ENCODE measurements at places on chromosomes 3 and 15.

- DNase-seq, result no peak
These were observed 68.9 kb upstream of the MNS1 start for GRCh38 chr15:56533731-56534403.

DNA sequence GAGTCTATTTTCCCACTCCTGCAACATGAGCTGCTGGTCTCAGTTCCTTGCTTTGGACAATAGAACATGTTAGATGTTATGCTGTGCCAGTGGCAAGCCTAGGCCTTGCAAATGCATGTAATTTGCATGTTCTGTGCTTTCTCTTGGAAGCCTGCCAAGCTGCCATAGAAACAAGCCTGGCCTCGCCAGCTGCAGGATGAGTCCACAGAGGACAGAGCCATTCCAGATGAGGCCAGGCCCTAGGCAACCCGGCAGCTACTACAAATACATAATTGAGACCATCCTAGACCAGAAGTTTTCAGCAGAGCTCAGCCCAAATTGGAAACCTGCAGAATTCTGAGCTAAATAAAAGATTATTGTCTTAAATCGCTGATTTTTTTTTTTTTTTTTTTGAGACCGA, 39.6 kb downstream of the TRIM69 start:
- DNase-seq, result no peak

DNA sequence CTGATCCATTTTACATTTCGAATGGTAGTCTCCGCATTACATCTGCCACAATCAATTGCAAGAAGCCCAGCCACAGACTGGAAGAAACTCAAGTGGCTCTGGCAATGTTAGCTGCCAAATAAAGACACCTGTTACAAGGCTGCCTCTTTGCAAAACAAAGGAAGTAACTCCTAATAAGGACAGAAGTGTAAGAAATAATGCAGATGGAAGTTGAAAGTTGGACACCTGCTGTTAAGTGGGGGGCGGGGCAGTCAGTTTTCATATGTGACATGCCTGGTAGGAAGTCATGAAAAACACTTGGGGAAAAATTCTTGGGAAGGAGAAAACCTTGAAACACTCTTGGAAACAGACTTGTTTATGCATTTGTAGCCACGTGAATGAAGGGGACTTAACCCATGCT, 54.1 kb upstream of the ATP2C1 start:
- DNase-seq, result no peak

GRCh38 chr3:29332195-29332637, 51.3 kb downstream of the RBMS3 start:
- no peak for DNase-seq

DNA sequence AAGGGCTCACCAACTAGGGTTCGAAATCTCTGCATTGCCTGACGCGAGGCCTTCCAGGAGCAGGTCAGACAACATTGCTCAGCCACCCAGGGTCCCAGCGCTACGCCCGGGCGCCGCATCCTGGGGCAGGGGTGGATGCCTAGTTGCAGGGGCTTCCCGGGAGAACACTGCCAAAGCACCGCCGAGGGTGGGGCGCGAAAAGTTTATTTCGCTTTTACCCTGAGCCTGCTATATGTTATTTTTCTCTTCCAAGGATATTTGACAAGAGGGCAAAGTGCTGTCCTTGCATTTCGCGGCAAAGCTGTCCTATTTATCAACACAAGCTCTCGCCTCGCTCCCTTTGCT, 549 bp upstream of the SOX14 start:
- DNase-seq, result no peak

- DNase-seq, result peak; percentile 34
These were observed 17.1 kb downstream of the CD80 start for GRCh38 chr3:119542168-119542767.

GRCh38 chr3:23396746-23397145, 193.6 kb downstream of the UBE2E2 start:
- no peak for DNase-seq

DNA sequence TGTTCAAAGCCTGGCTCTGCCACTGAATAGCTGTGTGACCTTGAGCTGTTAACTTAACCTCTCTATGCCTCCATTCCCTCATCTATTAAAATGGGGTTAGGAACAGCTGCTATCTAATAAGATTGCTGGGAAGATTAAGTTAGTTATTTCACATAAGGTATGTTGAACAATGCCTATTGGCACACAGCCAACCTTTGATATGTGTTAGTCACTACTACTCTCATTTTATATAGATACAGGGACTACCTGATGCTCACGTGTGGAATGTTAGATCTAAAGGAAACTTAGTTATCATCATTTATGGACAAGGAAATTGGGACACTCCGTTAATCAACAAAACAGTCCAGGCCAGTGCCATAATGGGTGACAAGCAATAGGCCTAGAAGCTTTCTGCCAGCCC, 332.4 kb upstream of the PPP2R3A start:
- DNase-seq, result no peak

- DNase-seq, result peak; percentile 14
These were observed 20.9 kb downstream of the OSBPL10 start for GRCh38 chr3:31959951-31960792.

DNA sequence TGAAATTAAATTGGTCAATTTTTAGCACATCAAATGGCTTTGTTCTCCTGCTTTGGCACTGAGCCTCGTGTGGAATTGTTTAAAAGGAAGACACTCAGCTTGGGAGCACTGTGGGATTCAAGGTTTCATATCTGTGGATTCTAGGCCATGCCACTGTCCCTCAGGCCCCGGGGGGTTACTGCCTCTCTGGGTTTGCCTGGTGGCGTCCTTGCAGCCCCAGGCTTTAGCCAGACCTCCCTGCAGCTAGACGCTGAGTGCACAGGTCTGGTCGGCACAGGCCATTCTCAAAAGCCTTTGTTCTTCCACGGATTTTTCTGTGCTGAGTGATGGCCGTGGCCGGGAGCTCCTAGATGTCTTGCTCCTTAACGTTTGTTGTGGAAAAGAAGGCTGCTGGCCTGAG, 76.2 kb downstream of the CACNA2D3 start:
- no peak for DNase-seq

- no peak for DNase-seq
These were observed 621 bp upstream of the PARP6 start for GRCh38 chr15:72272997-72273352.

GRCh38 chr3:13229273-13229949, 156.2 kb upstream of the IQSEC1 start:
- no peak for DNase-seq

- no peak for DNase-seq
These were observed at the start of gene HESX1 for GRCh38 chr3:57199895-57200297. Gene HESX1, minus strand, starts transcription at chr3:57199978. Its CDS starts 60 bp downstream, at chr3:57199918.

DNA sequence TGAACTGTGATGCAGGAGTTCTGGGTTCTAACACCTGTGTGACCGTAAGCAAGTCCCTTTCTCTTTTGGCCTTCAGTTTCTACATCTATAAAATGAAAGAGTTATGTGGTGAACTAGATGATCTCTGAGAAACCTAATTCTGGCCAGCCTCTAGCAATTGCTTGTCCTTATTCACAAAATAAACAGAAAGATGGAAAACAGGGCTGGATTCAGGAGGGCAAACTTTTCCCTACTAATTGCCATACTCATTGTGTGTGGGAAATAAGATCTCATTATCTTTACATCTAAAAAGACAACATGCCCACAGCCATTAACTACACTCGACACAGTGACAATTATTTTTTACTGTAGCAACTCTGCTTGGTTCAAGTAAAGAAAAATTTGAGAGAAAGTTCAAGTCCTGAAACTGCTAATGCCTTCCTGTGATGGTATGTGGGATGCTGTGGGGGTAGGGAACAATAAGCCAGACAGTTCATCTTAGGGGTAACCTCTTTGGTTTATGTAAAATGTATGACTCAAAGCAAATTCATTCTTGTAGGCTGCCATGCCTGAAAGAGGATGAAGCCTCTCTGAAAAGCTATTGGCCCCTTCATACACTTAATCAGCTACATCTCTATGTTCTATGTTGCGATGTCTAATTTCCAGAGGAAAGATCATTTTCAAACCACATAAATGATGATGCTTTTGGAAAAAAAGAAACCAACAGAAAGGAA, 177.6 kb upstream of the BCL6 start:
- peak; percentile 73 for DNase-seq

DNA sequence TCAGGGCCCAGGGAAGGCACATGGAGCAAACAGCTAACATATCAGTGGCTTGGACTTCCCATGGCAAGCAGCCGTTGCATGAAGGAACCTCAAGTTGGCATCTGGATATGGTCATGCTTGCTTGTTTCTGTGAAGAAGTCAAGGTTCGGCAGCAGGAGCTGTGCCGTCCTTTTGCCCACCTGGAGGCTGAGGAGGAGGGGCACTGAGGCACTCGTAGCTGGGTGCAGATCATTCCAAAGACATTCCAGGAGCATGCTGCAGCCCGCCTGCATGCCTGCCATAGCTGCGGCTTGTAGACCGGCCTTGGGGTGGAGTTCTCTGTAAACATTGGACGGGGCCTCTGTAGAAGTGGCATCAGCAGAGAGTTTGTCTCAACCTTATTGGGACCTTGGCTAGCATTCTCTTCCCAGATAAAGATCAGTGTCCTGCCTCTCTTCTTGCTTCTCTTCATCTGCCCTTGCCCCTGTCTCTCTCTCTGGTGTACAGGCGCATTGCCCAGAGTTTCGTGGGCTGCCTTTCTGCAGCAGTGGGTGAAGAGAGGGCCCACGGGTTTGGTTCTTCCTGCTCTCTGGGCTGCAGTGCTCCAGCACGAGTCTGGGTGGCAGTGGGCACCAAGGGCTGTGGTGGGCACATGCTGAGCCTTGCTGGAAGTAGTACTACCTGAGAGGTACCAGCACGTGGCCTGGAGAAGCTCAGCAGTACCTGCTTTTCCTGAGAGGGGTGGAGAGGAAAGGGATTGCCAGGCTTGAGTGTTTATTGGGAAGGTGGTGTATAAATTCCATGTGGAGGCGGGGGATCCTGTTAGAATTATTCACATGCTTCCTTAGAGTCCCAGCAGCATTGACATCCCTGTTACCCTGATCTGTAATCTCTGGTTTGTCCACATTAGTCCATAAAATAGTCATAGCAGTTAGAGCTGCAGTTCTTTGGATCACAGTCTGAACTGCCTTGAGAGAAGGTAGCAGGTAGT, 49.4 kb downstream of the CHCHD6 start:
- DNase-seq, result no peak

- no peak for DNase-seq
These were observed 10.4 kb downstream of the TJP1 start for GRCh38 chr15:29811691-29812383.

GRCh38 chr3:47475570-47476329, at the start of gene SCAP:
Gene SCAP, minus strand, starts transcription at chr3:47475941. Its CDS starts 32,948 bp downstream, at chr3:47442993.
- DNase-seq, result peak; percentile 57

DNA sequence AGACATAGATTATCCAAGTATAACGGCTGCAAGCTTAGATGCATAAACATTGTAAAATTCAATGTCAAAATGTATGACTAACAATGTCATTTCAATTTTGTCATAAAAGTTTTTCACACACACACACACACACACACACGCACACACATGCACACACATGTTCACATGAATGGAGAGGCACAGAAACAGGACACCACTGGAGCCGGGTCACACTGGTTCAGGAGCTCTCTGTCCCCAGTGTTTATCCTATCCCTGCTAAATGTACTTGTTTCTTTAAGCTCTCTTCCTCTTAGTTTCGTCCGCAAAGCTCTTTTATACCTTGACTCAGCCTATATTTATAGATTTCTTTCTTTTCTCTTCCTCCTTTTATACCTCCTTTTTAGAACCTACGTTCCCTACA, 249.9 kb downstream of the CADPS start:
- DNase-seq, result no peak

GRCh38 chr3:190734490-190734889, 128.0 kb downstream of the GMNC start:
- no peak for DNase-seq

GRCh38 chr3:29503314-29503713, 222.4 kb downstream of the RBMS3 start:
- DNase-seq, result no peak

- no peak for DNase-seq
These were observed 12.8 kb downstream of the VILL start for GRCh38 chr3:38003371-38003816.

DNA sequence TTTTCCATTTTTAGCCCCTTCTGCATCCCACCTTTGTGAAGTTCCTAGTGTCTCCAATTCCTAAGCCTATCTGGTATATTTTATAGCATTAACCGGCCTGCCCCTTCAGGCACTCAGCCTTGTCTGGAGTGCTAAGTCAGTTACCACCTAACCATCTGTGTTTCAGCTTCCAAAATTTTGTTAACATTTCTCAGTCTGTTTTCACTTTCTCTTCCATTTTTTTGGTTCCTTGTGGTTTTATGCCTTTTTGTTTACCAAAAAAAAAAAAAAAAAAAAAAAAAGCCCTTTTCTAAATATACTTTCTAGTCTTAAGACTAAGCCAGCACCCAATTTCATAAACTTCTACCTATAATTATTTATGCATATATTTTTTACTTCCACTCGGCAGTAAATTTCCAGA, 92.4 kb downstream of the CSNK1G1 start:
- no peak for DNase-seq

- no peak for DNase-seq
These were observed 228.1 kb downstream of the FEZF2 start for GRCh38 chr3:62145086-62145757.

GRCh38 chr15:34018021-34018645, 20.9 kb downstream of the AVEN start:
- DNase-seq, result no peak

DNA sequence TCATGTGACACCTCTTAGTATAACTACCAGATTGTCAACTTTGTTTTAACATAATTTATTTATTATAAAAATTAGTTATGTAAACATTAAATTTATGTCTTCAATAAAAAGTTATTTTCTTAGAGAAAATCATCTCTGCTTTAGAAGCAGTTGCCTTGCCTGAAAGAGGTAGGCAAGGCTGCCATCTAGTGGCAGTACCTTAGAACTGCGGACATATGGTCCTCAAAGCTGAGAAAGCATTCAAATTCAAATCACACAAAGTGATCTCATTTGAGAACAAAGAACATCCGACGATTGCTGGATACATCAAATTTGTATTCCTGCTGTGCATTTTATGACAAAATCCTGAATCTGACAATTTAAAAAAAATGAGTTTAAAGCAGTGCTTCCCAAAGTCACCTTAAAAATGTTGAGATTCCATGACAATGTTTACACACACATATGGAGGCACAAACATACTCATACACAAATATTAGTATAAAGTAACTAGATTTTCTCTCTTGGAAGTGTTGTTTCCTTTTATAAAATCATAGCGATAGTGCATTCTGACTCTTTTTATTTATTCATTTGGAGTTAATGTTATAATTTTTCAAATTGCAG, 617.4 kb downstream of the CADM2 start:
- DNase-seq, result peak; percentile 56

DNA sequence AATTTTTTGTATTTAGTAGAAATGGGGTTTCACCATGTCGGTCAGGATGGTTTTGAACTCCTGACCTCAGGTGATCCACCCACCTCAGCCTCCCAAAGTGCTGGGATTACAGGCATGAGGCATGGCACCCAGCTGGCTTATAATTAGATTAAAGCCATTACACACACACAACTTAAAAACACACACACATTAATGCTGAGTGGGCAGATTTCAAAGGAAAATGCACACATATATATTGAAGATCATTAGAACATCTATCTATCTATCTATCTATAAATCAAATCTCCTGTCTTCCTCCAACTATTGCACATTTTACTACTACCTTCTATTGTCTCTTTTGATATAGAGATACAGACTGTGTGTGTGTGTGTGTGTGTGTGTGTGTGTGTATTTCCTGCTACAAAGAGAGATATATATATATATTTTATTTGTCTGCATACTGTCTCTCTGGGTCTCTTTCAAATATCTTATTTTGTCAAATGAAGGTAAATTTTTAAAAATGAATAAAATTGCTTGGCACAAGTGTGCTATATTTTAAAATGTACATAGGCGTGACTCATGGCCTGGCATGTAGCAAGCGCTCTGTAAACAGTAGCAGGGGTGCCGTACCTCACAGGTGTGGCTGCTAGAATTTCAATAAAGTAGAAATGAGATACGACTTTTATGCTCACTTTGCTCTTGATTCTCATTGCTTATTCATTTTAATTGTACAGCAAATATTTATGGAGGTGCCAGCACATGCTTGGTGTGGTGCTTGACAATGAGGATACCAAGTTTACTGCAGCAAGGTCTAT, 655.8 kb downstream of the AGBL1 start:
- no peak for DNase-seq
